ENCODE measurements at places on chromosomes 2 and 18.
A peak's percentile ranks its signal among the peaks of the same experiment; 100 is the strongest.

- DNase-seq = no peak
Measured at GRCh38 chr18:56919190-56919589, 227.7 kb upstream of the BOD1L2 start.

- DNase-seq = no peak
Measured at GRCh38 chr2:41737888-41738287, 309.9 kb upstream of the PKDCC start.

GRCh38 chr2:224944707-224945547 lies 97.3 kb downstream of the DOCK10 start:
- peak; percentile 58 for DNase-seq

GRCh38 chr2:238596571-238597551 lies 170.1 kb downstream of the ASB1 start:
- DNase-seq = no peak

DNA sequence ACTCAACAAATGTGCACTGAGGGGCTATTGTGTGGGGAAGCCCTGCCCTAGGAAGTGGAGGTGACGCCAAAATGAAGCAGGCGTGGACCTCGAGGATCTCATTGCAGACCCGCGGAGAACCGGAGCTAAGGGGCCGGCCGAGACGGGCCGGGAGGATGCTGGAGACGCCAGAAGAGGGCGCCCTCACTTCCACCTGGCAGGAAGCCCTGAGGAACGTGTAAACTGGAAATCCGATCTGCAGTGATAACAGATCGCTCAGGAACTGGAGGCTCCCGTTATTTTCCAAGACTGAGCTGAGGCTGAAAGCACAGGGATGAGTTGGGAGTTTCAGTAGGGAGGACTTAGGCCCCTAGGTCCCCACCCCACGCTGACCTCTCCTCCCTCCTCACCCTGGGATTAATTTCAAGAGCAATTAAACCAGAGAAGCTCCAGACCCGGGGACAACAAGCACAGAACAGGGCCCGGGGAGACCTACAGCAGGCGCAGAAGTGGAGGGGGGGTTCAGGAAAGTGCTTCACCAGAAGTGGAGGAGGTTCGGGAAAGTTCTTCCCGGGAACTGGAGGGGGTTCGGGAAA lies 7.7 kb upstream of the COL6A3 start:
- DNase-seq = peak; percentile 77

DNA sequence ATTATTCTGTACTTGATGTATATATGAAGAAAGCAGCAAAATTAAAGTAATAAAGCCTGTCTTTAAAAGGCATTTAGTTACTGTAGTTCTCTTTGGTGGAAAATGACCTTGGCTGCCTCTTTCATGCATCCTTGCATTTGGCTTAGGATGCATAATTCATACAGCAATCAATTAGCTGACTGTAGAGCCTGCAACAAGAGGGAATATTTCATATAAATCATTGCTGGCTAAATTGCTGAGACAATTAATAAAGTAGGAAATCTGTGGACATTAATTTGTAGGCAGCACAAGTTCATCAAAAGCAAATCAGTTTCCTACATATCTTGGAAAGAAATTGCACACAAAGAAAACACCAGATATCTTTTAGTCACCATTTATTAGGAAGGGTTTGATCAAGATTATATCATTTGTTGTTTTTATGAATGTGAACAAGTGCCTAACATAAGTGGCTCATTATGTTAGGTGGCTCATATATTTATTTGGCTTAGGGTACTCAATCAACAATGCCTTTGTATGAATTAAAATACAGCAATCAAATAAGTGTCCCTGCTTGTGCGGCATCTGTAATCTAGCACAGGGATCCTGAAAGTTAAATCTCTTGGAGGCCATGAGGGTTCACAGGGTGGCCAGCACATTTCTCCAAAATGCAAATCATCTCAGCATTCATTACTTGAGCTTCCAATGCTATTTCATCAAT lies 220.4 kb upstream of the SPOPL start:
- DNase-seq = no peak

- no peak for DNase-seq
Measured at GRCh38 chr2:112290088-112290487, 14.7 kb downstream of the ZC3H6 start.

DNA sequence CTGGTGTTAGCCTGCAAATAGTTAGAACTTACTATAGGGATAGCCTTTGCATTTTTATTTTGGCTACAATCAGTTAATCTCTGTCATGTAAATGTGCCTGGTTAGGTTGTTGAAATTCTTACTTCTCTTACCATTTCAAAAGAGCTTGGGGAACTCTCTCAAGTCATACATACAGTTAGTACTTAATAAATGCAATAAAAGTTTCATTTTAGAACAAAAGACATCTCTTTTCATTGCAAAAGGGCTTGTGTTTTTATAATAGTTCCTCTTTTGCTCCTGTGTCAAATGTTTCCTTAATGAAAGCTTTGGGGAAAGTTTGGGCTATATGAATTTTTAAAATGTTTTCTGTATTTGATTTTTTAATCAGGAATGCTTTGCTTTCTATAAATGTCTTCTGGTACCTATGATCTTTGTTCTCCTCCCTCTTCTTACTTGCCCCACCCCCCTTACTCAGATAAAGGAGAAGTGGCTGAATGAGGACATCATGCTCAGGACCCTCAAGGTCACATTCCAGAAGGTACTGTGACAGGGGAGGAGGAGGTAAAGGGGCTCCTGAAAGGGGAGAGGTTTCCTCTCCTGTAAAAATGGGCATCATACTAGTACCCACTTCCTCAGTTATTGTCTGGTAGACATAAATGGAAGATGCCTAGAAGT lies 13.6 kb downstream of the PTPN18 start:
- no peak for DNase-seq

GRCh38 chr2:120110507-120110906 lies 97.6 kb downstream of the EPB41L5 start:
- DNase-seq = no peak

GRCh38 chr2:63425079-63425416 lies 163.2 kb downstream of the WDPCP start:
- no peak for DNase-seq

DNA sequence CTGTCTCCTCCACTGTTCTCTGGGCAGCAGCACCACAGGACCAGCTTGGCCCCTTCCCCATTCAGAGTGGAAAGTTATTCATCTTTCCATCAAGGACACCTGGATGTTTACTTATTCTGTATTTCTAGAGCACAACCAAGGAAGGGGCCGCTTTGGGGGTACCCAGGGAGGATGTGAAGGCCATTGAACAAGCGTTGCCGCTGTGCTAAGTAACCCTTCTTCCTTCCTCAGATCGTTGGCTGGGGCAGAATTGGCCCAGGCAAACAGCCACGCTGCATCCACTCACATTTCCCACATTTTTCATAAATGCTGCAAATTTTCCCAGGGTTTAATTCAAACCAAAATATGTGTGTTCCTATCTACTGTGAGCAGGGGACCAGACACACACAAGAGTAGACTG lies 76.2 kb upstream of the NPAS2 start:
- no peak for DNase-seq

DNA sequence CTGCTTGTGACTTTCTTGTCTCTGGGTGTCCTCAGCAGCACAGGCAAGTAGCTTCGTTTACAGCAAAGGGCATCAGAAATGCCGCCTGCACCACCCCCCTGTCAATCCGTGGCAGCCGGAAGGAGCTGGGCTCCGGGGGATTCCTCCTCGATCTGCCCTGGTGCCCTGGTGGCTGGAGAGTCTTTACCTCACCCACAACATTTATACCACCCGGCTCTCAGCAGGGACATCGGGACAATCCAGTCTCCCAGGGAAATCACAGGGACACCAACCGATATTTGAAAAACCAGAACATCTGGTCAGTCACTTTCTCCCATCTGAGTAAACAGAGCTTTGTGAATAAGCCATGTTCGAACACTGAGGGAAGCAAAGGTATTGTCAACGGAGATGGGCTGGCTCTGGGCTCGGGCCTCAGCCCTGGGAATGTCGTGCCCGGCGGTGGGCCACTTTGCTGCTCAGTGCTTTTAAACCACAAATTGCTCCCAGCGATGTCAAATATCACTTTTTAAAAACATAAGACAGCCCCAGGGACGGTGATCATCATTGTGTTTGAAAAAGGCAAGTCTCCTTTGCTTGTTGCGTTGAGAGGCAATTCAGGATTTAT lies 210.0 kb upstream of the SALL3 start:
- DNase-seq = no peak

DNA sequence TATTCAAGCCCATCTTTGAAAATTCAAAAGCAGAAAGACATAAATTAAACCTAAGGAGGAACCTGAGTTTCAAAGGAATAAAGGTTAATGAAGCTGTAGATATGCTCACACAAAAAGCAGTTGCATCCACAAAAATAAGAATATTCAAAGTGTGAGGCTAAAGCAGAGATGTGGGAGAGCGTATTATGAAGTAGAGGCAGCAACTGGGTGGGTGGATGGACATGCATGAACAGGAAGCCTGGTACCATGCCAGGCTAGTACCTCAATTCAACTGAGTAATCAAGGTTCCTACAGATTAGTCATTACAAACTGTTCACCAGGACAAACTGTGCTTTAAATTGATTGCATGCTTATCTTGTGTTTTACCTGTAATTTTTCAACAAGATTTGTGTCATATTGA lies 330.0 kb upstream of the PKDCC start:
- no peak for DNase-seq

- no peak for DNase-seq
Measured at GRCh38 chr2:85009019-85009618, 38.2 kb downstream of the KCMF1 start.

GRCh38 chr2:200373973-200374416 lies 67.5 kb downstream of the SPATS2L start:
- DNase-seq = no peak

DNA sequence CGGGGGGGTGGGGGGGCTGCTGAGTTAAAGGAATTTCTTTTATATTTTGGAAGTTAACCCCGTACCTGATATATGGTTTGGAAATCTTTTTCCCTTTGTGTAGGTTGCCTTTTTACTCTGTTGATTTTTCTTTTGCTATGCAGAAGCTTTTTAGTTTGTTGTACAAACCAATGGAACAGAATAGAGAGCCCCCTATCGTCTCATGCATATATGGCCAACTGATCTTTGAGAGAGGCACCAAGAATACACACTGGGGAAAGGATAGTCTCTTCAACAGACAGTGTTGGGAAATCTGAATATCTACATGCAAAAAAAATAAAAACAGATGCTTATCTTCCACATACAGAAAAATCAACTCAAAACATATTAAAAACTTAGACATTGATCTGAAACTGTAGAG lies 647.8 kb upstream of the KLHL29 start:
- peak; percentile 24 for DNase-seq

DNA sequence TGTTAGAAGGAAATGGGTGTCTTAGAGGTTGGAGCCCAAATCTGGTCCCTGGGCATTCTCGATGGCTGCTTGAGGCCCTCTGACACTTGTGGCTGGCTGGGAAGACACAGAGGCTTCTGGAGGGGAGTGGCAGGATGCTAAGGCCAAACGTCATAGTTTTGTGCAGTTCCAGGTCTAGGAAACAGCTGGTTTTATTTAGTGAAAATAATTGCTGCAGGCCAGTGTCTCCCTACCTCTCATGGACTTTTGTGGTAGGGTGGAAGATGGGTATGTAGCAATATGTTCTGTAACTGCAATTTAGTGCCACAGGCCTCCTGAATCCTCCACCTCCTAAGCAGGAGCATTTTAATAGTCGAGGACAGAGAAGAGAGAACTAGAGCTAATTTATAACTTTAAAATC lies 32.2 kb upstream of the SPRED2 start:
- no peak for DNase-seq

DNA sequence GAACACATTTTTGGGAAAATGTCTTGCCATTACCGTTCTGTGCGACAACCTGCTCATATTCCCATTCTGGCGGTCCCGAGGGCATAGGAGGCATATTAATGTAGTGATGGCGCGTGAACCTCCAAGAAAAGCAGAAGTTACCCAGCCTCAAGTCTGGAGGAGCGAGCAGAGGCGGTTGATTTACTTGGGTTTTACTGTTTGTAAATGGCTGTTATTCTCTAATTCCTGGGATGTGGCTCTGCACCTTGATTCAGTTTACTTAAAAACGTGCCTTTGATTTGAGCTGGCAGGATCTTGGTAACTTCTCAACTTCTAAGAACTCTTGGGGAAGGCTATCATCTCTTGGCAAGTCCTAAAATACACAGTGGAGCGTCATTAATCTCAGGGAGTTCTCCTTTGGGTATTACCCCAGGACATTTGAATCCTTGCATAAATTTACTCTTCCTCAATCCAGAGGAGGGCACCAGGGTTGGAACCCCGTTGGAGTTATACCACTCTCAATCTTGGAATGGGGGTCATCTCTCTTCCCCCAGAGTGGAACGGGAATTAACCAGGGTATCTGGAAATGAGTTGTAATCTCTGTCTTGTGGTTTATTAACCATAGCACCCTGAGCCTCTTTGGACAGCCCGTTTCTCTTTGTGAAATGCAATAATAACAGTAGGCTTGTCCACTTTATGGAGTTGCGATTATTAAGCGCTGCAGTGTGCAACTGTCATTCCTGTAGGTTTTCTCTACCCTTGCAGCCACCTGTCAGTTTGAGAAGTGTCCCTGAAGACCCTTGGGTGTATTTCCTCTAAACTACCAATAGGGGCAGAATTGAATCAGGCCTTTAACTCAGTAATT lies 2.1 kb downstream of the HK2 start:
- DNase-seq = peak; percentile 90

DNA sequence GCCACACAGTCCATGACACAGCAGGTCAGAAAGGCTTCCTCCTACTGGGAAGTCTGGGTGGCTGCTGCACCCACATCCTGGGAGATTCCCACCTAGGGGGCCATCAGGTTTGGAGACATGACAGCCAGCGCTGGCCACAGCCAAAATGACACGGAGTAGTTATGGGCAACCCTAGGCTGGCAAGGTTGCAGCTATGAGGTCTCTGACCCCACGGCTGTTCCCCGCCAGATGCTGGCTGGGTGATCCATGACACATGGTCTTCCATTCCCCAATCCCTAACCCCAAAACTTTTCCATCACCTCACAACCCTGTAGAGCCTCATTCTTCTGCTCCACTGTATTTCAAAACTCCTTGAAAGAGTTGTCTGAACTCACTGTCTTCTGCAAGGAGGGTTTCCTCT lies 42.7 kb upstream of the EPAS1 start:
- no peak for DNase-seq

GRCh38 chr2:182300608-182301007 lies 126.2 kb downstream of the PDE1A start:
- DNase-seq = no peak

DNA sequence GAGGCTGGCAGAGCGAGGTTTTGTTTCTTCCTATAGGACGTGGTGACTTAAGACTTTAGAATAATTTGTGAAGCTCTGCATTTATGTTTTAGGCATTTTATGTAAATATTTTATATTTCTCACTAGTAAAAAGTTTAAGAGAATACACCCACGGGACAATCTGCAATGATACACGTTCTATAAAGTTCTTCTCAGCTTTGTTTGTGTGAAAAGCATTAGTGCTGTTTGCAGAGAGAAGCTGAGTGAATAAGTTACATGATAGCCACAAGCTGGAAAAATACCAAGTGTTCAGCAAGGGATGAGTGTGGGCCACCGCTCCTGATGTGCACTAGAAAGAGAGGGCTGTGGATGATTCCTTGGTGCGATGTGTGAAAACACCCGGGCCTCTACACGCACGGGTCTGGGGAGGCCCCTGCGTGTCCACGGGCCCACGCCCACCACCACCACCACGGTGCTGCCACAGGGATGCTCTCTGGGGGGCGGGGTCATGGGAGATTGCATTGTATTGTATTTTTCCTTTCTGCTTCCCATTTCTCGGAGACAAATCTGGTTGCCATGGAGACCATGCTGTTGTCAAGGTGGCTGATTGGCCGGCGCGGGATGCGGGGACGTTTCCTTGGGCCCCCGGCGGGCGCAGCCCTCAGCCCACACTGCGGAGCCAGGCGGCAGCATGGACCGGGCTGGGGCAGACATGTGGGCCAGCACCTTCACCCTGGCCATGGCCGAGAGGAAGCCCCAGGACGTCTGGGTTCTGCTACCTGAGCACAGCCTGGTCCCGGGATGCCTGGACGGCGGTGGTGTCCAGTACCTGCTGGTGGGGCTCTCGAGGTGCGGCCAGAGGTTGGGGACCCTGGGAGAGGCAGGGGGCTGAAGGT lies at the start of gene RTP5:
Gene RTP5, plus strand, starts transcription at position 643 of the 875 bp plus-strand sequence. Its CDS starts 28 bp downstream, at position 671.
- no peak for DNase-seq

Measured in NCI-H82 (cell line).